ENCODE measurements at places on chromosomes 12 and 14.

DNA sequence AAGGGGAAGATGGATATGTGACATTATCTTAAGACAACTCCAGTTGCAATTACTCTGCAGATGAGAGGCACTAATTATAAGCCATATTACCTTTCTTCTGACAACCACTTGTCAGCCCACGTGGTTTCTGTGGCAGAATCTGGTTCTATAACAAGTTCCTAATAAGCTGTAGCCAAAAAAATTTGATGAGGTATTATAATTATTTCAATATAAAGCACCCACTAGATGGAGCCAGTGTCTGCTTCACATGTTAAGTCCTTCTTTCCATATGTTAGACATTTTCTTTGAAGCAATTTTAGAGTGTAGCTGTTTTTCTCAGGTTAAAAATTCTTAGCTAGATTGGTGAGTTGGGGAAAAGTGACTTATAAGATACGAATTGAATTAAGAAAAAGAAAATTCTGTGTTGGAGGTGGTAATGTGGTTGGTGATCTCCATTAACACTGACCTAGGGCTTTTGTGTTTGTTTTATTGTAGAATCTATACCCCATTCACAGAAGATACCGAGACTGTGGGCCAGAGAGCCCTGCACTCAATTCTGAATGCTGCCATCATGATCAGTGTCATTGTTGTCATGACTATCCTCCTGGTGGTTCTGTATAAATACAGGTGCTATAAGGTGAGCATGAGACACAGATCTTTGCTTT, 36.9 kb downstream of the PSEN1 start:
- DNase-seq, result no peak

GRCh38 chr12:45634273-45634917, 95.1 kb upstream of the ARID2 start:
- no peak for DNase-seq

- DNase-seq, result no peak
These were observed 13.4 kb downstream of the VDR start for GRCh38 chr12:47891356-47891755.

DNA sequence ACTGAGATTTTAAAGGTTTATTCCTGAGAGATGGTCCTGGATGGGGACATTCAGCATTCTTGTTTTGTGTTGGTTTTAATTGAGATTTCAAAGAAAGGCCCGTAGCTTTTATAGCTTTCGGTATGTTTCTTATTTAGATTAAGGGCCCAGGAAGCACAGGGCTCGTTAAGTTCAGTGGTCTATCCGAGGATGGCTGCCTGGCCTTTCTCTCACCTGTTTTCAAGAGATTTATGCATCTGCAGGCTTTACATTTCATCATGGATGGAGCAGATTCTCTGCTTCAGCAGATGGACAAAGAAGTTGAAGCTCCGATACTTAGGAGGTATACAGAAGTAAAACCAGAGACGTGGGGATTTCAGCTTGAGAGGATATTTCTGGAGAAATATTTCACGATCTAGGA, 16.0 kb downstream of the FZD10 start:
- no peak for DNase-seq

- DNase-seq, result no peak
These were observed 53.3 kb upstream of the CERS5 start for GRCh38 chr12:50220363-50220995.

DNA sequence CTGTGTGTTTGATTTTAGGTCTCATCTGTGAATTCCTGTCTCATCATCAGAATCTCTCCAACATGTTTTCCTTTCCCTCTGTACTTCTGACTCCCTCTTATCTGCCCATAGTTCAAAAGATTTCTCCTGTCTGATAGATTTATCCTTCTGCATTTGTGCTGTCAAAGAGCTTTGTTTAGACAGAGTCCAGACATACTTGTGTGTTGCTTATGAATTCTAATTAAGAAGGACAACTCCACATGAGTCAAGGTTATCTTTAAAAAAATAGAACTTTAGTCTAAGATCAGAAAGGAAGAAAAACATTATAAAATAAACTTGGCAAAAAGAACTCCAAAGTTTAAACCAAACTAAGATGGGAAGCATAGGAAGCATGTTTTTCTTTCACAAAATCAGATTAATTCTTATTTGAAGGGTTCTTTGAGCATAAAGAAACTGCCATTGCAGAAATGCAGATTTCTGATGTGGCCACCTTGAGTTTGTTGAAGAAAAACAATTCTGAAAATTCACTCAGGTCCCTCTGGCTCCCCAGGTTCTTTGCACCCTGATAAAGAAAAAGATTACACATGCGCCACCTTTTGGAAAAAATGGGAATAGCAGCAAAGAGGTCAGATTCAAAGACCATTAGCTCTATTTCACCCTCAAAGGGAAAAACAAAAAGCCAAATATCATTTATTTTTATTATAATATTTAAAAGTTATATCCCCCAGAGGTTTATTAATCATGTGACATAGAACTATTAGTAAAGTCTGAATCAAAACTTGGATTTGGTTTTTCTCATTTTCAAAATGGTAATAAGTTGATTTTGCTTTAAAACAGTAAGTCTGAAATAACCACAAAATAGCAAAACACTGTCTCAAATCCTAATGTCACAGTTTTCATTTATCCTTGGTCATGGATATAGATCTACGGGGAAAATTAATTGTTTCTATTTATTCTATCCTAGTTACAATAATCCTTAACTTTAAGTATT, 143.7 kb upstream of the DCN start:
- no peak for DNase-seq

DNA sequence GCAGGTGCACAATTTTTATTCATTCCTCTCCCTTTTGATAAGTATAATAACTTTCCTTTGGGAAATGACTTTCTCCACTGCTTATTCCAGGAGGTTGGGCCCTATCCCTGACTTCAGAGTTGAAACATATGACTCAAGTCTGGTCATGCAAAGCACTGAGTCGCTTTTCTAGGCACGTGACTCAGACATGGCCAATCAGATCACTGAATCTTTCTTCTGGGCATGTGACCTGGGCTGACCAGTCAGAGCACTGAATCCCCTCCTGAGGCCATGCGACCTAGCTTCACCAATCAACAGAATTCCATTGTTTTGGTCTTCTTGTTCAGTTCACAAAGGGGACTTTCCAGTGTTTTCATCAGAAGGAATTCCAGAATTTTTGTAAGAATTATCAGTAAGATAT, 377.1 kb upstream of the KITLG start:
- no peak for DNase-seq

DNA sequence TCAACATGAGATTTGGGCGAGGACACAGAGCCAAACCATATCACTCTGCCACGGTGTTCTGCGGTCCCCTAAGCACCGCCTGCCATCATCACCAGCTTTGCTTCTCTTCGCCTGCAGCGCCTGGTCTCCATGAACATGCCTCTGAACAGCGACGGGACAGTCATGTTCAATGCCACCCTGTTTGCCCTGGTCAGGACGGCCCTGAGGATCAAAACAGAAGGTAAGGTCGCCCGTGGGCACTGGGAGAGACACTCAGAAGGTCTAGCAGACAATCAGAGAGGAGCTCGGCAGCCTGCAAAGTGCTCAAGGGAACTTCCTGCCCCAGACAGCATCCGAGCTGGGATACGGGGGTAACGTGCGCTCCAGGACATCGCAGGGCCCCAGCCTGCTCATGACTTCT, 126.0 kb upstream of the FKBP4 start:
- no peak for DNase-seq

DNA sequence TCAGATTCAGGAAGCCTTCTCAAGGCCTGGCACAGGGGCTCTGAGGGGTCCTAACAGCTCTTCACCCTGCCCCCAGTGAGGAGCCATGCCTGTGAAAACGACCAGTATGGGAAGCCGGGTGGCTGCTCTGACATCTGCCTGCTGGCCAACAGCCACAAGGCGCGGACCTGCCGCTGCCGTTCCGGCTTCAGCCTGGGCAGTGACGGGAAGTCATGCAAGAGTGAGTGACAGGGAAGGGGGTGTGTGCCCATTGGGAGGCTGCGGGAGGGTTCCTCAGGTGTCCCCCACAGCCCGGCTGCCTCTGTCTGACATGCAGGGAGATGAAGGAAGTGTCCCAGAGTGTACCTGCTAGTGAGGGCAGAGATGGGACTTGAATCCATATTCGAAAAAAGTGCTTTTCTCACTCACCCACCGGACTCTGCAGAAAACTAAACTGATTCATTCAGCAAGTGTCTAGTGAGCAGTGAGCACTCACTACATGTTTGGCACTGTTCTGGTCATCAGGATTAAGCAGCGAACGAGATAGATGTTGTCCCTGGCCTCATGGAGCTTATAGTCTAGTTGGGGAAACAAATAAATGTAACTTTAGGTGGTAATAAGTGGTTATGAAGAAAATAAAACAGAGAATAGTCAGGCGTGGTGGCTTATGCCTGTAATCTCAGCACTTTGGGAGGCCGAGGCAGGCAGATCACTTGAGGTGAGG, 9.4 kb upstream of the LRP1-AS start:
- no peak for DNase-seq

DNA sequence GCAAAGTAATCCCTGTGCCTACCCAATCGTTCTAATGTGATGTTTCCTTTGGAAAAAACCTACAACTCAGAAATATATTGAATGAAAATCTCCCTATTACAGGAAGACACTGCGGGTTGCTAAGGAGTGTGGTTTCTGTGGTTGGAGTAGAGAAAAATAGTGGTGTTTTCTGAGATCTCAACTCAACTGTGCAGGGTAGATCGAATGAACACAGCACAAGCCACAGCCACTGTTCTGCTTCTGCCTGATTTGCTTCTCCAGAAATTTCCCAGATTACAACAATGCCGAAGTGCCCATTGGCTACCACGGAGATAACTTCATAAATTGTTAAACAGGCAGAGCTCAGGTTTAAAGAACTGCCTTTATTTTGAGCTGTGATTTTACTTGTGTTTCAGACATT, 480.4 kb downstream of the DIO2 start:
- no peak for DNase-seq
